Kidney epithelial cell (primary cell): ENCODE measurements at places on chromosomes 1 and 21. TPM values are rescaled to one million over a fixed set of nuclear protein-coding genes. Genes with fewer than 3 reads are reported as not detected.
A peak's percentile ranks its signal among the peaks of the same experiment; 100 is the strongest.

The HEYL gene
- 3.4 and 4.8 TPM in 2 replicates for total RNA-seq

GRCh38 chr1:232806186-232806510 is 932 bp downstream of the MAP10 start:
- no peak for DNase-seq

The NUDT4B gene
- 25.3 and 30.9 TPM in 2 replicates for total RNA-seq

DNA sequence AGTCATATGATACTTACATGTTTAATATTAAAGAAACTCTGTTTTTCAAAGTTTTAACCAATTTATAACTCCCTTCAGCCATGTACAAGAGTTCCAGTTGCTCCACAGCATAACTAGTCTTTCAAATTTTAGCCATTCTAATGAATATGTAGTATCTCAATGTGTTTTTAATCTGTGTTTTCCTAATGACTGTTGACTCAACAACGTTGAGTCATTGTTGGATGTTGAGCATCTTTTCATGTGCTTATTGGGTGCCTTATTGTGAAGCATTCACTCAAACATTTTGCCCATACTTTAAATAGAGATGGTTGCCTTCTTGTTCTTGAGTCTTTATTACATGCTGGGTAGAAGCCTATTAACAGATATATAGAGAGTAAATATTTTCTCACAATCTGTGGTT is 240.2 kb upstream of the LYPLAL1 start:
- DNase-seq, result no peak

DNA sequence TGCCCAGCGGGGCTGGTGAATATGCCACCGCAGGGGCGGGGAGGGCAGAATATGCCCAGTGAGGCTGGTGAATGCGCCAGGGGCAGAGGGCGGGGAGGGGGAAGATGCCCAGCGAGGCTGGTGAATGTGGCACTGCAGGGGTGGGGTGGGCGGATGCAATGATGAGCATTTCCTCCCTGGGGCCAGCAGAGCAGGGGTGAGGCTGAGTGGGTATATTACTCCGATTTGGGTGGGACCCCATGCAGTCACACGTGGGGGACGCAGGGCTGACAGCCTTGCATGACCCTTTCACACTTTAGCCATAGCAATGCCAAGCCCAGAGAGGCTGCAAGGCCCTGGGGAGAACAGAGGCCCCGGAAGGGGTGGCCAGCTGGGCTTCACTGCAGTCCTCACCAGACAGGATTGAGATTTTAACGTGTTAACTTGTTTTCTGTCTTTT is 9.3 kb upstream of the SLX9 start:
- no peak for DNase-seq

DNA sequence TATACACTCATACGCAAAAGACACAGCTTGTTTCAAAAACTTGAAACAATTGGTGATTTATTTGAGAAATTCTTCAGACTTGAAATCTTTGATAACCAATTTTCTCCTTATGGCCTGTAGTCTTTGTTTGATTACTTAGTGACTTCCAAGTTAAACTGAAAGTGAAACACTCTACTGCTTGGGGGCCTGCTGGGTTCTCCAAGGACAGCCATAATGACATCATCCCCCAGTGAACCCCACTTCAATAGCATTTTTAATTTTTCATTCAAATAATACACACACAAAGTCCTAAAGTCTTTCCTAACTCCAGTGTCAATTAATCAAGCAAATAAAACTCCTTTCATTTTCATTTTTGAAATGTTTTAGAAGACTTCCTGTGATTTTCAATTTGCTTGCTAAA is 59.2 kb downstream of the KRTAP19-8 start:
- DNase-seq, result no peak

The FAM177B gene
- not detected in 2 replicates for total RNA-seq

The OR14K1 gene
- not detected in 2 replicates for total RNA-seq

- DNase-seq, result no peak
Observed at GRCh38 chr1:34549199-34549598, 205.6 kb upstream of the GJB5 start.

DNA sequence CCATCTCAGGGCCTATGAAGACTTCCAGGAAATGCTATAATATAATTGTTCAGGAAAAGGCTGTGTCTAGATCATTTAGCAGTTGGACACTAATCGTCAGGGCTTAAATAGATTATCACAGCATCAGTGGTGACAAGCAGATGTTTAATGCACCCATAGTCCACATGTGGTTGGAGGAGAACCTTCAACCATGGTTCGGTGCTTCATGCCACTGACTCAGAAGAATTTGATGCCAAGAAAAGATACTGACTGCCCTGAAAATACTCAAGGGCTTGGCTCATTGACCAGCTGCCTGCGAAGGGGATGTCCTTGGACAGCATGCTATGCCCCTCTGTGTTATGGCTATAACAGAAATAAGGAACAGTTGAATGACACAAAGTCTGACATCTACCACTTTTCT is 175.7 kb downstream of the HHIPL2 start:
- no peak for DNase-seq

- no peak for DNase-seq
Observed at GRCh38 chr1:117171900-117172511, 38.7 kb downstream of the VTCN1 start.

GRCh38 chr1:182641561-182641960 is 37.4 kb upstream of the RGS16 start:
- no peak for DNase-seq

The ZNF683 gene
- not detected in 2 replicates for total RNA-seq

The PLEKHA6 gene
- total RNA-seq, result 15.4 and 48.9 TPM in 2 replicates

- no peak for DNase-seq
Observed at GRCh38 chr1:203322500-203323179, 17.3 kb downstream of the BTG2 start.

DNA sequence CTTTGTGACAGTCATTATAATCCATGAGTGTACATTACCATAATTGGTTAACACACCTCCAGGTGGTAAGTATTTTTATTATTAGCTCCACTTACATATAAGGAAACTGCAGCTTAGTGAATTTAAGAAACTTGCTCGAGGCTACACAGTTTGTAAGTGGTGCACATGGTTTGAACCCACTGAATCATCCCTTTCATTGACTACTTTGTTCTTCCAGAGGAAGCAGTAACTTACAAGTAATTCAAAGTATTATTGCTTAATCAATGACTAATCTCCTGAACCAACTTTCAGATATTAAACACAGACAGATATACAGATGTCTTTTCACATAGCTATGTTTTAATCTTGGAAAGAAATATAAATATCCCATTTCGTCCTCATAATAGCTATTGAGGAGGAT is 18.7 kb upstream of the CLDN8 start:
- DNase-seq, result no peak

DNA sequence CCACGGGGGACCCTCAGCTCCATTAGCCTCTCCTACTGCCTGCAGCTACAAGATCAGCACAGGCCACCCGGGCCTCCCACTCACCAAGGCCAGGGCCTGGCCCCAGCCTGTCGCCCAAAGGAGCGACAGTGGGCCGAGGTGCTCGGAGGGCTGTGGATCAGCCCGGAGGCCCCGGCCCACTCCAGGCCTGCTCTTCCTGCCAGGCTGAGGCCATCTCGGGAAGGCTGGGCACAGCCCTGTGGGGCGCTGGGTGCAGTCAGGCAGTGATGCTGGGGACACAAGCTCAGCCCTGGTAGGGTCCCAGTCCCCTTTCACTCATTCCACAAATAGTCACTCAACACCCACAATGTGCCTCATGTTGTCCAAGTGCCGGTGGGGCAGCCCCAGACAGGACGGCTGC is 58.8 kb downstream of the CASZ1 start:
- DNase-seq, result no peak

DNA sequence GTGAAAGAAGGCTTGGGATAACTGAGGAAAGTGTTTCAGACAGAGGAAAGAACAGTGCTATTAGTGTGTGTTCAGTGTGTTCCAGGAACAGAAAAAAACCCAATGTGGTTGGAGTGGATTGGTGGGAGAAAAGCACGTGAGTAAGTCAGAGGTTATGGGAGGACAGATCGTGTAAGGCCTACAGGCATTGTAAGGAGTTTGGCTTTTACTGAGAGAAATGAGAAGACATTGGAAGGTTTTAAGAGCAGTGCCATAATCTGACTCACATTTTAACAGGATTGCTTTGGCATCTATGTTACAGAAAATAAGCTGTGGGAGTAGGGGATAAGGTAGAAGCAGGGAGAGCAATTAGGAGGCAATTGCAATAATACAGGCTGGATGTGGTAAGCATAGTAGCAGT is 4.8 kb downstream of the ARPC5 start:
- DNase-seq, result no peak

- no peak for DNase-seq
Observed at GRCh38 chr1:111402083-111402482, 25.5 kb downstream of the OVGP1 start.

DNA sequence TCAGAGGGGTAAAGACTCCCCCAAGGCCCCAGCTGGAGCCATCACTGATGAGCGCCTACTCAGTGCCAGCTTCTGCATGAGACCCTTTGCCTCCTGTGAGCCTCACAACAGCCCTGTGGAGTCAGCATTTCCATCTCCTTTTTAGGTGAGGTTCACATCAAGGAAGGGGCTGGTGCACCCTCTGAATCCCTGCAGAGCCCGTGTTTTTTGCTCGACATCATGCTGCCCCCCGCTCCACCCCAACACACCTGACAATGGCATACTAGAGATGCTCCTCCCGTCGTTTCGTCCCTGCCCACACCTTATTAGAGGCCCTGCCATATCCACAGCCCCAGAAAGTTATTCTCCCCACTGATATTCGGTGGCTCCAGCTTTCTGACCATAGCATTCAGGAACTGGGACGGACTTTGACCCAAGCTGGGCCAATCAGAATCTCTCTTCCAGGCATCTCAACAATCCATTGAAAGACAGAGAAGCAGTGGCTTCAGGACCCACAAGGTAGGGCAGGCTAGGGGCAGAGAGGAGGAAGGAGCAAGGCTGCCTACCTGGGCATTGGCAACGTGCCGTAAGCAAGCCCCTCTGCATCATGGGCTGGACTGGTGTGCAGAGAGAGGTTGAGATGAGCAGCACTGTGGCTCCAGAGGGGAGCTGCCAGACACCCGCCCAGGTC is 32.7 kb downstream of the EPHA10 start:
- no peak for DNase-seq

DNA sequence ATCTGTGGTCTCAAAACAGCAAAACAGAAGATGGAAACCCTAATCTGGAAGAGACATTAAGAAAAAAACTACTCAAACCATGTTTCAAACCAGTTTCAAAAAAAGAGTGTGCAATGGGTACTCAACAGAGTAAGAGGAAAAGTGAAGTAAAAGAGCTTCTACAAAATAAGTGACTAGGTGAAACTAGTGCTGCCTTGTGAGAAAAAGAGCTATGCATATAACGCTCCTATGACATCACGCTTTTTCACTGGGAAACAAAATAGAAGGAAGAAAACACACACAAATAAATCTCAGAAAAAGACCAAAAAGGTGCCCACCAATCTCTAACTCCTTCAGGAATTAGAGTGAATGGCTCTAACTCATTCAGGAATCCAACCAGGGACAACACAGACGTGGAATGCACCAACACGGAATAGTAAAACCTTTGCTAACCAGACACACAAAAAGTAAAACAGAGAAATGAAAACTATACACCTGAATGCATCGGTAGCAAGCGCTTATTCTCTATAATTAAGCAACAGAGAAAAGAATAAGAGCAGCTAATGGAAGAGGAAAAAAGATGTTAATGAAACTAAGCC is 1.3 kb downstream of the FOXJ3 start:
- no peak for DNase-seq

DNA sequence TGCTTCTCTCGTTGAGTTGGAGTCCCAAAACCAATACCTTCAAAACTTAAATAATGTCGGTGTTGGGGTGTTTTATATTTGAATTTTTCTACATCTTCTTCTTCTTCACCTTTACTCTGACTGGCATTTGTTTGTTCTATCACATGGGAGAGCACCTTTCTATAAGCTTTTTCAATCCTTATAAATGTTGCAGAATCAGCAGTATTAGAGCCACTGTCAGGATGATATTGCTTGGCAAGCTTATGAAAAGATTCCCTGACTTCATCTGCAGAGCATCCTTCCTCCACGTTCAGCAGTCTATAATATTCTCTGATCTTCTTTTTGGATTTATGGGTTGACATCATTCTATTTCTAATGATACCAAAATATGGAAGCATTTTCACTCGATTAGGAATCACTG is 2.6 kb downstream of the DNAJC28 start:
- DNase-seq, result no peak

The KRTAP13-2 gene
- not detected in 2 replicates for total RNA-seq

DNA sequence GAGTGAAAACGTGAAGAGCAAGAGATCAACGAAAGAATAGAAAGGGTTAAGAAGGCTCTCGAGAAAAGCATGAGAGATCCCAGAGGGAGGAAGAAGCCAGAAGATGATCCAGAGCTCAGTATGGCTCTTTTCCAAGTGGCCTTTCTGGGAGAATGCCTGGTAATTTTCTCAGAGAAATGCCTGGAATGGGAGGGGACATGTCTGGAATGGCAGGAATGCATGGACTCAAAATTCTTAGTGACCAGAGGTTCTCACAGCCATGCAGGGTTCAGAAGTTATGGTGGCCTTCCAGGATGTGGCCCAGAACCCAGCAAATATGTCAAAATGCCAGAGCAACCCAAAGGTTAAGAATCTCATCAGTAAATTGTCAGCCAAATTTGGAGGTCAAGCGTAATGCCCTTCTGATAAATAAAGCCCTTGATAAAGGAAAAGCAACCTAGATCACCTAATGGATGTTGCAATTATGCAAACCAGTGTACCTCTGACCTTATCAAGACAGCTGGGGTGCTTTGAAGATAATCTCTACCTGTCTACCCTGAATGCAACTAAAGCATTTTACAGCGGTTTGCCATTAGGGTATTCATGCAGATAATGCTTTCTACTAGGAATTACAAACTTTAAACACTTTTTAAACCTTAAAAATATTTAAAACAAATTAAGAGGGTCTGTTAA is 53.1 kb downstream of the NBPF6 start:
- DNase-seq, result peak; percentile 19

The COL16A1 gene
- 9.2 and 10.8 TPM in 2 replicates for total RNA-seq

The DISP3 gene
- 0.17 and 0.68 TPM in 2 replicates for total RNA-seq

The ETV3L gene
- not detected in 2 replicates for total RNA-seq

GRCh38 chr1:44505210-44505993 is 100.3 kb downstream of the RNF220 start:
- DNase-seq, result no peak

DNA sequence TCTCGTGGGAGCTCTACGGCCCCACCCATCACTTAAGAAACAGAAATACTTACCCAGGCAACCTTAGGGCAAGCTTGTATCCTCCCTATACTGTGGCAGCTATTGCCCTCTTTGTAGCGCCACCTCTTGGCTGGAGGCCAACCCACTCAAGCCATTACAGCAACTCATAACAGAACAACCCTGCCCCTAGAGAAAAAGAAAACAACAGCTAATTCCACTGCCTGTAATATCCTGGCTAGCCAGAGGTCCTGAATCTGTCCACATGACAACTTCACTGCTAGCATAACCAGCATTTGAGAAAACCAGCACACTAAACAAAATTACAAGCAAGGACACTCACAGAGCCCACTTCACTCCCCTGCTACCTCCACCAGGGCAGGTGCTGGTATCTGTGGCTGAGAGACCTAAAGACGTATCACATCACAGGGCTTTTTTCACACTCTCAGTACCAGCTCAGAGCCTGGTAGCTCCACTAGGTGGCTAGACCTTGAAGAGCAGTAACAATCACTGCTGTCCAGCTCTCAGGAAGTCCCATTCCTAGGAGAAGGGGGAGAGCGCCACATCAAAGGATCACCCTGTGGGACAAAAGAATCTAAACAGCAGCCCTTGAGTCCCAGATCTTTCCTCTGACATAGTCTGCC is 14.5 kb upstream of the MX1 start:
- DNase-seq, result no peak
